Activated CD8-positive, alpha-beta T cell treated with anti-CD3 and anti-CD28 coated beads, Interleukin-2, amount 10 ng/mL, durations not matched to agents 7 days and 5 days (primary cell): ENCODE measurements at places on chromosomes 13 and 19. TPM values are rescaled to one million over a fixed set of nuclear protein-coding genes. Genes with fewer than 3 reads are reported as not detected.

The LGI4 gene
- total RNA-seq: 0.13 TPM

GRCh38 chr13:105177265-105177900 is 1358.1 kb downstream of the EFNB2 start:
- H3K4me3 ChIP-seq: no peak overlapping the region
- no peak for DNase-seq
- no peak overlapping the region for H3K27ac ChIP-seq
- H3K36me3 ChIP-seq: no peaks in the 10 kb centered on the region
- H3K4me1 ChIP-seq: no peaks in the 10 kb centered on the region
- no peaks in the 10 kb centered on the region for H3K27me3 ChIP-seq

DNA sequence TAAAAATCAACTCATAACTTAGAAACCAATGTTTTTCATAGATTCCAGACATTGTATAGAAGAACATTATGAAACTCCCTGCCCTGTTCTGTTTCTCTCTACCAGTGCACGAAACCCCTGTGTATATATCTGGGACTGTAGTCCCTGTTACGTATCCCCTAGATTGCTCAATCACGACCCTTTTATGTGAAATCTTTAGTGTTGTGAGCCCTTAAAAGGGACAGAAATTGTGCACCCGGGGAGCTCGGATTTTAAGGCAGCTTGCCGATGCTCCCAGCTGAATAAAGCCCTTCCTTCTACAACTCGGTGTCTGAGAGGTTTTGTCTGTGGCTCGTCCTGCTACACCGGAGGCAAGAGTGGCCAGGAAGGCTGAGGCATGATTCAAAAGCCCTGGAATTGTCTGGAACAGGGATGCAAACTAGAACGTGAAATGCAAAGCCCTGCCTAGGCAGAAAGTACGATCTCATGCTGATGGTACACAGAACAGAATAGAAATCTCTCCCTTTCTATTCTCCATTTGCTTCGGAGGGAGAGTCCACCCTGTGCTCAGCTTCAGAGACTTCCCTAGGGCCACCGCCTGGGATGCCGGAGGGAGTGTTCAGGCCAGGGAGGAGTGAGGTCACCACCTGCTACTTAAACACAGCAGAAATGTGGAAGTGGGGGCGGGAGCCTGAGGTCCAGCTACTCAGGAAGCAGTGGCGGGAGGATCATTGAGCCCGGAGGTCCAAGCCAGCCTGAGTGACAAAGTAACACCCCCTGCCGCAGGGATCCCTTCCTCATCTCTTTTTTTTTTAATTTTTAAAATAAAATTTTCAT is 758 bp upstream of the ZNF888 start:
- H3K4me3 ChIP-seq: peak overlapping the region; percentile 95
- DNase-seq: no peak
- no peaks in the 10 kb centered on the region for H3K27me3 ChIP-seq

DNA sequence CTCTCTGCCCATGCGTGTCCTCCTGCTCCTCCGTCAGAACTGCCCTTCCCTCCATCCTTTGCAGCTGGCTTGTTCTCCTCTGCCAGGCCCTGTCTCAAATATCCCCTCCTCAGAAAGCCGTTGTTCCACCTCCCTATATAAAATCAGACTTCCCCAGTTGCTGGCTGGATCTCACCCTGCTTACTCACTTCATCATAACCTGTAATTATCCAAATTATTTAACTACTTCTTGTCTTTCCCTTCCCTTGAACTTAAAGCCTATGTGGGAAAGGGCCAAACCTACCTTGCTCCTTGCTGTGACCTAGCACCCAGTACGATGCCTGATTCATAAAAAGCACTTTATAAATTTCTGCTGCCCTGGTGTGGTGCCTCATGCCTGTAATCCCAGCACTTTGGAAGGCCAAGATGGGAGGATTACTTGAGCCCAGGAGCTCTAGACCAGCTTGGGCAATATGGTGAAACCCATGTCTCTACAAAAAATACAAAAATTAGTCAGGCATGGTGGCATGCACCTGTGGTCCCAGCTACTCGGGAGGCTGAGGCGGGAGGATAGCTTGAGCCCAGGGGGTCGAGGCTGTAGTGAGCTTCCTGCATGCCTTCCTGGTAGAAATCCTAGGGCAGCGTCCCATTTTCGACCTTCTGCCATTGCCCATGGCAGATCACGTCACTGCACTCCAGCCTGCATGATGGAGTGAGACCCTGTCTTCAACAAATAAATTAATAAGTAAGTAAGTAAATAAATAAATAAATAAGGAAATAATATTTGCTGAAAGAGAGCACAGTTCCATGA is 39.5 kb upstream of the ZNF536 start:
- H3K27ac ChIP-seq: no peak overlapping the region
- DNase-seq: no peak
- H3K27me3 ChIP-seq: no peaks in the 10 kb centered on the region
- no peaks in the 10 kb centered on the region for H3K36me3 ChIP-seq
- H3K4me1 ChIP-seq: no peaks in the 10 kb centered on the region
